Epithelial cell of prostate (primary cell): ENCODE measurements at places on chromosomes 16 and 17.

DNA sequence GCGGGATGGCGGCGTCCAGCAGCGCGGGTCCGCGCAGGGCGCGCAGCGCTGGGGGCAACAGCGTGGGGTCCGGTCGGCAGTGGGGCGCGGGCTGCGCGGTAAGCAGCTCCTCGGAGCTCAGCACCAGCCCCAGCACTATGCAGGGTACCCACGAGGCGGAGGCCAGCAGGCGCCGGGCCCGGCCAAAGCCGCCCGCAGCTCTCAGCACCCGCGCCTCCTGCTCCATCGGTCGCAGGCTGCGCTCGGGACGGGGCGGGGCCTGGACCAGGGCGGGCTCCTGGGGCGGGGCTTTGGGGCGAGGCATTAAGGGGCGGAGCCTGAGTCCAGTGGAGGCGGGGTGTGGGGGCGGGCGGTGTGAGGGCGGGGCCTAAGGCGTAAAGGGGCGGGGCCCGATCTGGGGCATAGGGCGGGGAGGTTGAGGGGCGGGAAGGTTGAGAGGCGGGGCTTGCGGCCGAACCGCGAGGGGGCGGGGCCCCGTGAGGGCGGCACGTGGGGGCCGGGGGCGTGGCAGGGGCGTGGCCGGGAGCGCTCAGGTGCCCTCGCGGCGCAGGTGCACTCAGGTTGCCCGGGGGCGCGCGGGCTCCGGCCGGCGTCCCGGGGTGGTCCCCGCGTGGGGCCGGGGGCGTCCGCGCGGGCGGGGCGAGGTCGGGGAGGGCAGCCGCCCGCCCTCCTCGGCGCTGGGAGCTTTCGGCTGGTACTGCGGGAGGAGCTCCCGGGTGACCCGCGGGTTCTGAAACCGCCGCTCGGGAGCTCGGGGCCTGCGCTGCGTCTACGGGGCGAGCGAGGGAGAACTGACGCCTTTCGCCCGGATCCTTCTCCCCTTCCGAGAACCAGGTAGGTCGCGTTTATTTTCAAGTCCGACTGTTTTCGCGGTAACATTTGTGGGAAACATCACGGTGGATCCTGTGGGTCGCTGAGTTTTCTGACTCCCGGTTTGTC, 1.4 kb upstream of the SLC22A31 start:
- DNase-seq: no peak

DNA sequence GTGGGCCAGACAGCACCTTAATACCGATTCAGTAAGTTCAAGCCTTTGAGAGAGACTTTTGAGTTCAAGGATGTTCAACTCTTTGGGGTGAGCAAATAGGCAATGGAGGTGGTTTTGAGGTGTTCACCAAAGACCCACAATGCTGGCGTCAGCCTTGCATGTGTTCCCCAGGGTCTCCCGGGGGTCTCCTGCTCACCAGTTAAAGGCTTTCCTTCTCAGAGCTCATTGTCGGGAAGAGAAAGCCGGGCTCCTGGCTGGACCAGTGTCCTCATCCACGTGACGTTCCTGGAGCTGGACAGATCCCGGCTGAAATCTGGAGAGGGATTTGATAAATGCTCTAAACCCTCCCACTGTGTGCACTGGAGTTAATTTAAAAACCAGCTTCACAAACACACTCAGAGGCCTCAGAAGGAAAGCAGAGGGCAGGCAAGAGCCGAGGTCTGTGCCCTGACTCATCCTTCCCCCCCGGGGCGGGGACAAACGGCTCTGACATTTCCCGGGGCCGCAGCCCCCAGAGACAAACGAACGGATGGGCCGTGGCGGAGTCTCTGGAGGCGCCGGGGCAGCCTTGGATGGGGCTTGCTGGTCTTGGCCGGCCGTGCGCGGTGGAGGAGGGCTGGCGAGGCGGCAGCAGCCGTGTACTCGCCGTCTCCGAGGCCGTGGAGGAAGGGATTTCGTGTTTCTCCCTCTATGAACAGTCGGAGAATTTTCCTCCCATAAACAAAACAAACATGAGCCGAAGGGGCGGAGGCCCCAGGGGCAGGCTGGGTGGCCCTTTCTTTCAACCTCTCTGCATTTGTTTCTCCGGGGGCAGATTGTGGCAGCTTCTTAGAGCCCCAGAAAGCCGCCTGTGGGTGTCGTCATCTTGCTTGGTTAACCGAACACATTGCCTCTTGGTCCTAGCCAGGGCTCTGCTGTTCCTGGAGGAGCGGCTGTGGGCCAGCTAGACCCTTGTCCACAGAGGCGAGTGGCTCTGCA, 94.2 kb downstream of the NTN1 start:
- DNase-seq: no peak

DNA sequence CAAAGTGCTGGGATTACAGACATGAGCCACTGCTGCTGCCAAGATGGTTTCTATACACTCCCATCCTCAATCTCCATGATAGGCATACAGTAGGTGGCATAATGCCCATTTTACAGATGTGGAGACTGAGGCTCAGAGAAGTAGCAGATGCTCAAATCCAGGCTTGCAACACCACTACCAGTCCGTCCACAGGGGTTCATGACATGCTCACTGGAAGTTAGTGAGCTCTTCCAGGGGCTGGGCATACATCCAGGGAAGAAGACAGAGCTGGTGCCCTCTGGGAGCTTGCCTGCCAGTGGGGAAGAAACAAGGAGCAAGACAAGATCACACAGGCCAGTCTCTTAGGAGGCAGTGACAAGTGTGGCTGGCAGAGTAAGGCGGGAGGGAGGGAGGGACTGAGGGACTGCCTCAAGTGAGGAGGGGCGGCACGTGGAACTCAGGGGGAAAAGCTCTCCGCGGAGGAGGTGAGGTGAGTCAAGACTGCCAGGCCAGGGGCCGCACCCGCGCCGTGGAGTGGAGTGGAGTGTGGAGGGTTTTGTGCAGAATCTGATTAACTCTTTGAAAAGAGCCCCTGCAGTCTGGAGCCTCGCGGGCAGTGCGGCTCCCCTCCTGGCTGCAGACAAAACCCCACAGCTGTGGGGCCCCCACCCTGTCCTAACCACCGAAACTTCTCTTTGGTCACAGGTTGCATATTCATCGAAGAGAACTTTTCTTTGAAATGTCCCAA, 27.9 kb downstream of the SREBF1 start:
- DNase-seq: no peak

GRCh38 chr17:80886641-80887573, 104.7 kb upstream of the CHMP6 start:
- DNase-seq: no peak

DNA sequence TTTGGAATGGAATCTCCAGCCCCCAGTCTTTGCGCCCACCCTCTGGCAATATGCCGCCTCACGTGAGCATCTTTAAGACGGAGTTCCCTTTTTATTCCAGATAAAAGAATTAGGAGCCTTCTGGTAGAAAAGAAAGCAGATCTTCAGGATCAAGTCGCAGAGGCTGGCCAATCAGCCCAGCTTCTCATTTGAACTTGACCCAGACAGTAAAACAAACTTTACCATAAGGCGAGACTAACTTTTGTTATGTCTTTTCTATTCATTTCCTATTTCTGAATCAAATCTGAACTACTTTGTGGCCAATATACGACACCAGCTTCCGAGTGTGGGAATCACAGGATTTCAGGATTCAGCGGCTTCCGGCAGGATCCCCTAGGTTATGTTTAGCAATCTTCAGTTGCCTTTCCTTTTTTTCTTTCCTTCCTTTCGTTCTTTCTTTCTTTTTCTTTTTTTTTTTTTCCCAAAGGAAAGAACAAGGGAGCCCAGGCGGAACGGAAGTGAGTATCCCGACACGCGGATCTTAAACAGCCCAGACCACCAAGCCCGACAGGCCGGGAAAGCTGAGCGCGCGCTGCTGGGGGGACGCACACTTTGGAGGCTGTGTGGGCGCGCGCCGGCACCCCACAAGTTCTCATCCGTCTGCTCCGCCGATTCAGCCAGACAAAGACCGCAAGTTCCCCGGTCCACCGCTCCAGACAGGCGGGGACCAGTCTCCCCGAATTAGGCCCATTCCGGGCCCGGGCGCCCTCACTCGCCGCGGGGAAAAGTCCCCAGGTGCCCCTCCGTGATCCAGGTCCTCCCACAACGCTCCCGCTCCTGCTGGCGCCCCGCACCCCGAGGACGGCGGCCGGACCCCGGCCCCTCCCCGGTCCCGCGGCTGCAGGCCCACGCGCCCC, 633 bp downstream of the TBC1D16 start:
- DNase-seq: no peak

GRCh38 chr17:47670064-47670463, 20.3 kb downstream of the KPNB1 start:
- no peak for DNase-seq
